NCI-H1092 (cell line): ENCODE measurements at places on chromosomes 6 and 20.

GRCh38 chr20:24996449-24997377 is 4.2 kb upstream of the APMAP start:
- DNase-seq = no peak

GRCh38 chr6:146472918-146473317 is 70.7 kb upstream of the RAB32 start:
- no peak for DNase-seq

DNA sequence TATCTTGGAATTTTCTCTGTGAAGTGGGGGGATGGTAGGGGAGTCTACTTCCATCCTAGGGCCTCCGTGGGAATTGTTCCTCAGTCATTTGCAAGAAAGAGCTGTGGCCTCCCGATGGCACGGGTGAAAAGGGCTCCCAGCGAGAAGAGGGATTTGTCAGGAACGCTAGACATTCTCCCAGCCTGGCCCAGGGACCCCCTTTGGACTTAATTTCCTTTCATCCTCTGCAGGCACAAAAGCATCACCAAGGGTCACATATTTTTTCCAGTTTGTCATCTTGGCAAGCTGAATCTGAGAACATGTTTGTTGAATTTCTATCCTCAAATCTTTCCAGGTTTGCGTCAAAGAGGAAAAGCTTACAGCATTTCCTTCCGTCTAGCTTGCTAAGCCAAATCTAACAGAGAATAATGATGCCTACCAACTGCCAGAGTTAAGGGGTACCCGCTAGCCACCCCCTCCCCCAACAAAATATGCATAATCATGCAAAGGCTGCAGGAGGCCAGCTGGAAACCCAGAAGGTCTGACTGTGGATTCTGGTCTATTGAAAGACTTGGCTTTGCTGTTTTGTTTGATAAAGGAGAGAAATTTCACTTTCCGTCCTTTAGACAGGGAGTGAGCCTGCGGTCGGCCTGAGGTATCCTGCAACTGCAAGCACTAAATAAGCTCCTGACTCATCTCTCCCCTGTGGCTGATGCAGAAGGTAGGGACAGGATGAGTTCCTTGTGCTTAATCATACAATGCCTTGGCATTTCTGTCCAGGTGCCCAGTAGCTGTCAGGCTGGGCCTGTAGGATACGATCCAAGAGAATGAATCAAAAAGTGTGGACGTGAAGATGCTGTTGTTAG is 23.1 kb downstream of the PSMG4 start:
- DNase-seq = no peak

DNA sequence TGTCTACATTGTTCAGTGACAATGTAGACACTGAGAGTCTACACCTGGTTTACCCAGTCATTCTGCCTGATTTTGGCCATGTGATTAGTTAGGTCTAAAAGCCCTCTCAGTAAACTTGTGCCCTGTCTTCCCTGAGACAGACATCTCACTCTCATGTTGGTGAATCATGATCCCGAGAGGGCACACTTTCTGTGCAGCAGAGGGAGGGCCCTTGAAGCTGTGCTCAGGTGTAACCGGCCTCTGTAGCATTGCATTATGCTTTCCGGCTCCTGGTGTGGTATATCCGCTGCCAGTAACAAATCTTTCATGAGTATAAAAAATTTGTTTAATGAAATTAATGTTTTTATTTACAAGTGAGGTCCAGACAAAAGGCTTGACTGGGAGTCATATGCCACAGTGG is 85.0 kb downstream of the RALGAPA2 start:
- no peak for DNase-seq

- no peak for DNase-seq
Observed at GRCh38 chr6:150747155-150747554, 118.3 kb upstream of the MTHFD1L start.

DNA sequence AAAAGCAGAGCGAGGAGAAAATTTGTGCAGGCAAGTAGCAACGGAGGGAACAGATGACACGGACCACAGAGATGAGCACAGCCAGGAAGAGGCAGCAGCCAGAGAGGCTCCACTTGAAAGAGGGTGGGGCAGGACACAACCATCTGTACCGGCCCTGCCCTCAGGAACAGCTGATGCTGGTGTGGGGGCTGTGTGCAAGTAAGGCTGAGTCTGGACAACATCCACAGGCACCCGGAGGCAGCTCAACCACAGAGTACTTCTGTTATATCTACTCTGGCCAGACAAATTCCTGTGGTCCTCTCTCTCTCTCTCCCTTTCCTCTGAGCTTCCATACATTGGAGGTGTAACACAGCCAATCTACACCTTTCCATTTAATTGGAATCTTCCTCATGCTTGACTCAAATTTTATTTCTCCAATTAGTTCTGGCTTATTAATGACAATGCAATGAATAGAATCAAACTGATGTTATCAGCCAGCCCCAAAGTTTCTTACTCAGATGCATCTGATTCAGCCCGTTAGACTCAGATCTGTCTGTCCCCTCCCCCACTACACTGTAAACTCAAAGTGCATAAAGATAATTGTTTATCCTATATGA is 24.9 kb downstream of the KIF13A start:
- no peak for DNase-seq

GRCh38 chr6:82217018-82217586 is 30.4 kb downstream of the IBTK start:
- DNase-seq = no peak

GRCh38 chr6:110728501-110728900 is 86.8 kb downstream of the CDK19 start:
- DNase-seq = no peak

- no peak for DNase-seq
Observed at GRCh38 chr6:29201966-29202365, 31.3 kb downstream of the OR2J2 start.

DNA sequence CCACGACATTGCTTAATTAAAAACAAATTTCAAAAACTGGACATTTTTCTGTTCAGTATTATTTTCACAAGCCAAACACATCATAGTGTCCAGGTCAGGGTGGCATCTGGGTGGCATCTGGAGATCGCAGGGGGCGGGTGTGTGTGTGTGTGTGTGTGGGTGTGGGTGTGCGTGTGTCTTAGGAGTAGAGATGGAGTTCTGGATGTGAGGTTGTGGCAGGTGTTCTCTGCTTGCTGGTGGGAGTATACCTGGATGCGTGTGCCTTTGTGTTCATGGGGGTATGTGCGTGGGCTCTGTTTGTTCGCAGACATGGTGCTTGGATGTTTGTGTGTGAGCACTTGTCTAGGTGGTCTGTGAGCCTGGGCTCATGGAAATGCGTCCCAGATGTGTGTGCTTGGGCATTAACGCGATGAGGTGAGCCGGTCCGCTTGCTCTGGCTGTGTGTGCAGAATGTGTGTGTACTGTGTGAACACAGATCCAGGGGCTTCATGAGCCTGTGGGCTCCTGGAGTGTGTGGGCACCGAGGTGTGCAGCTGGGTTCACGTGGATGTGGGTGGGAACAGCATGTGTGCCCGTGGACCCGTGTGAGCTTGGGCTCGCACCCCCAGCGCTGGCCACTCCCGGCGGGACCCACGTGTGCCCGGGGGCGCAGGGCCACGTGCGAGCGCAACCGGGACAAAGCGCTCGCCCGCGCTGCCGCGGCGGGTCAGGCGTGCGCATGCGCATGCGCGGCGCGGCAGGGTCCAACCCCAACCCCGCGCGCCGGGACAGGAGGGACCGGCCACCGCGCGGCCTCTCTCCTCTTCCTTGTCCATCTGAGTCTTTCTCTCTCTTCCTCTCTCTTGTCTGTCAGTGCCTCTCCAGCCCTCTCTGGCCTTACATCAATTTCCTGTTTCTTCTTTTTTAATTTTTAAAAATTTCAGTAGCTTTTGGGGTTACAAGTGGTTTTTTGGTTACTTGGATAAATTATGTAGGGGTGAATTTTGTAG is 60.4 kb downstream of the SRC start:
- peak; percentile 67 for DNase-seq

DNA sequence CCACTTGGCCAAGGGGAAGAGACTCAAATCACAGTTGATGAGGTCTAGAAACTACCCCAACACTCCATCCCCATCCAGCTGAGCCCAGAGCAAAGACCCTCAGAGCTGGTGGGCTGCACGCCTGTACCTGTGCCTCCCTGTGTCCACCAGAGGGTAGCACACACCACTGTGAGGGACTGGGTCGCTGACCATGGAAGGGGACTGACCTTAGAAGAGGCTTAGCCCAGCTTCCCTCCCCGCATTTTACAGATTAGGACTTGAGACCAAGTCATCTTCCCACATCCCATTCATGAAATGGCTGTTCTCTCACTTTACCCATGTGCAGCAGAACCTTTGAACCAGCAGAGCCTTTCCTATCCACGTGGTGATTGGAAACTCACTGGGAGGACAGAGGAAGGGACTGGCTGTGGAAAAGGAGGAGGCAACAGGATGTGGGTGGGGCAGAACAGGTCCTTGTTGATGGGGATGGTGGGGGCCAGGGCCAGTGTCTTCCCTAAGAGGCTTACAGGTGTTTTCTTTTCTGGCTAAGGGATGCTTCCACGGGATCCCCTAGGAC is 44.3 kb downstream of the CPXM1 start:
- DNase-seq = no peak

DNA sequence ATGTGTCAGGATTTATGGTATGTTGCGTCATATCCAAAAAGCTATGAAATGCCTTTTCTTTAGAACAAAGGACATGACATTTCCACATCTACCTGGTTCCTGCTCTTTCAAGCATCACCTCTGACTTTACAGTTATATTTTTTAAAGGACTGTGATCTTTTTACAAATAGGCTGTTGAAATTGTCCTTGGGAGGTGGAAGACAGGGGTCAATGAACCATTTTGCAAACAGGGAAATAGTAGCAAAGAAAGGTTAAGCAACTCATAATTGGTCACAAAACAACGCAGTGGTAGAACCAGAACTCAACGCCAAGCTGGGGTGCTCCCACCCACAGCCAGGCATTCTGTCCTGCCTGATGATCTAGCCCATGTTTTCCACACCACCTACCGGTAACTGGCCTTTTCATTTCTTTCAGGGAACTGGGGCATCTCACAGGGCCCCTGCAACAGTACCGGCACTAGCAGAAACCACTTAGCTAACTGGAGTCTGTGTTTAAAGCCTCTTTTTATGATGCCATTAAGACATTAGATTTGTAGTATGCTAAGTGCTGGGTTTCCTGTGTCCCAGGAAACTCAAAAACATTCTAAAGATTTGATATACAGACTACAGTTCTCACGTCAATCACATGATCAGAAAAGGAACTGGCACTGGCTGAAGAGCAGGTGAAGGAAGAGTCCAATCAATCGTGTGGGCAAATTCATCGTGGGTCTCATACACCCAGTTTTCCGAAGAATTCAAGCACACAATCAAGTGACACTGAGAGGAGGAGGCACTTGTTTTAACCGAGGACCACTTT is 13.9 kb downstream of the ZNF217 start:
- DNase-seq = no peak

DNA sequence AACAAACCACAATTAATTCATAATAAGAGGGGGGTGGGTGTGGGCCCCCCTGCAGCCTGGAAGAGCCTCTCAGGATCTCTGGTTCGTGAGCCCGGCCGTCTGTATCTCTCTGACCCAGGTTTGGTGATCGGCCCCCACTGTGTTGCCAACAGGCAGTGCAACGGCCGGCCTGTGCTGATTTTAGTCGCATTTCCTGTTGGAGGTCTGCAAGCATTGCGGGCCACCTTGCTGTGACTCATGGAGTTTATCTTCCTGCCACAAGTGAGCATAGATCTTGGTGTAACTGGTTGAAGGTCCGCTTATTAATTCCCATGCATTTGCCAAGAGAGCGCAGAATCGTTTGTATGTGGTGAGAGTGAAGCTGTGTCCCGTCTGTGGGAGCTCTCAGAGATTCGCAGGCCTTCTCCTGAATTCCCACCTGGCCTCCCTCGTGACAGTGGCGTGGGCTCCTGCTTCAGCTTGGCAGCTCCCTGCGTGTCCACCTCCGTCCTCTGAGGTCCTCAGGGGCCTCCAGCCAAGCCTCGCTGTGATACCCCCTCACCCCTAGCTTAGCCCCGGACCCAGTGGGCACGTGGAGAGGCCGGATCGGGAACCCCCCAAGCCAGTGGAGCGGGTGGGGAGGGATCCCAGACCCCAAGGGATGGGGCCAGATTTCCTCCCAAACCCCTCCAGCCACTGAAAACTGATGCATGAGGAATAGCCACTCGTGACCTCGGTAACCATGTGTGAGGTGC is 269.8 kb downstream of the CDH4 start:
- DNase-seq = no peak

GRCh38 chr20:14538433-14538832 is 201.0 kb upstream of the FLRT3 start:
- DNase-seq = no peak
